H1 (cell line): ENCODE measurements at places on chromosomes 2 and 18.

- no peak overlapping the region for H3K4me3 ChIP-seq
- H3K4me1 ChIP-seq: no peaks in the 10 kb centered on the region
- DNase-seq: no peak
- no peak overlapping the region for H3K27ac ChIP-seq
- no peaks in the 10 kb centered on the region for H3K27me3 ChIP-seq
Measured at GRCh38 chr2:143157418-143157817, 28.2 kb downstream of the ARHGAP15 start.

DNA sequence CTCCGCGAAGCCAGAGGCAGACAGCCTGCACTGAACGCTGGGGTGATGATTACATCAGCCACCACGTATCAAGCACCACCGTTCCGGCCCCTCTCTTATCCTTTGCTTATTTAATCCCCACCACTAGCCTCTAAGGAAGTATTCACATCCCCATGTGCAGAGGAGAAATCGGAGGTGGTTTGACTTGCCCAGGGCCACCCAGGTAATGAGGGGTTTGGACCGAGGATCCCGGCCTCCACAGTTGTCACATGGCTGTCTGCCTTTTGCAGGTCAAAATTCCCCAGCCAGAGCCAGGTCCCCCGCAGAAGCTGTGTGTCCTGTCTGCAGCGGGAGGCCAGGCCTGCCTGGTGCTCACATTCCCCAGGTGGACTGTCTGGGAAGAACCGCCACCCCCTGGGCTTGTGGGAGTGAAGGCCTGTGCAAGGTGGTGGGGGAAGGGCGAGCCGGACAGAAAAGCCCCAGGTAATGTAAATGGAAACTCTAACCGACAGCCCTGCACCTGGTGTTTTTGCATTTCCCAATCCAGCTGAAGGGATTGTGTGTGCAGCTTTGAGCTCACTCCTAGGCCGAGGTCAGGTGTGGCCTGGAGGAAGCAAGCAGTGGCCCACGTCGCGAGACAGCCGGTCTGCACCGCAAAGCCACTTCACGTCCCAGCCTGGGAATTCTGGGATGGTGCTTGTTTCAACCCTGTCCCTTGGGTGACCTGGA lies 108.5 kb upstream of the ID2 start:
- DNase-seq: peak; percentile 51
- no peak overlapping the region for H3K4me3 ChIP-seq
- H3K36me3 ChIP-seq: no peaks in the 10 kb centered on the region
- peaks cover 19% of the 10 kb centered on the region for H3K4me1 ChIP-seq
- H3K27me3 ChIP-seq: no peaks in the 10 kb centered on the region
- H3K27ac ChIP-seq: no peak overlapping the region

- no peaks in the 10 kb centered on the region for H3K4me1 ChIP-seq
- no peaks in the 10 kb centered on the region for H3K27me3 ChIP-seq
- DNase-seq: no peak
- H3K36me3 ChIP-seq: no peaks in the 10 kb centered on the region
- no peak overlapping the region for H3K4me3 ChIP-seq
Measured at GRCh38 chr2:179655627-179656026, 205.8 kb downstream of the ZNF385B start.

GRCh38 chr2:3526871-3527270 lies 7.5 kb upstream of the ADI1 start:
- H3K27ac ChIP-seq: no peak overlapping the region
- DNase-seq: no peak
- H3K36me3 ChIP-seq: no peaks in the 10 kb centered on the region
- H3K27me3 ChIP-seq: no peaks in the 10 kb centered on the region

GRCh38 chr2:188631037-188631809 lies 339.5 kb downstream of the GULP1 start:
- DNase-seq: no peak
- H3K27me3 ChIP-seq: no peaks in the 10 kb centered on the region
- H3K36me3 ChIP-seq: no peaks in the 10 kb centered on the region
- no peak overlapping the region for H3K27ac ChIP-seq
